CD4-positive, alpha-beta T cell (primary cell): ENCODE measurements at places on chromosomes 13 and 19.

DNA sequence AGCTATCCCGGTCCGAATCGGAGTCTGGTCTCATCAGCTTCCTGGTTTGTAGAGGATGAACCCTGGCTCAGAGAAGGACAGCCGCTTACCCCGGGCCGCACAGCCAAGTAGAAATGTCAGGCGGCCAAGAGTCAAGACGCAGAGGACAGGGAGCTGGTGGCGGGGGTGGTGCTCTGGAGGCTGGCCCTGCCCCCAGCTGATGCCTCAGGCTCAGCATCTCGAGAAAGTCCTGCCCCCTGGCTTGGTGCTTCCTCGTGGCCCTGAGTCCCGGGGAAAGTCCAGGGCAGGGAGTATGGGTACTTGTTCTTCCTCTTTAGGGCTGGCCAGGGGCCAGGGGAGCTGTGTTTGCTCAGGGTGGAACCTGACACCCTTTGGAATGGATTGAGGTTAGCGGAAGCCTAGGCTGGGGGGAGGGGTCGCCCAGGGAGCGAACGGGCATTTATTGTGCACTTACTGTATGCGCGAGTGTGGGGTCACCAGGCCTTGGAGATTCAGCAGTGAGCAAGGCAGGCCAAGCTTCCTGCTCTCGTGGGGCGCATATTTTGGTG, 2.2 kb downstream of the TJP3 start:
- DNase-seq, result no peak

- no peak for DNase-seq
Measured at GRCh38 chr13:21717817-21718216, 46.9 kb downstream of the FGF9 start.

GRCh38 chr13:60062502-60062901, 101.2 kb downstream of the DIAPH3 start:
- no peak for DNase-seq

DNA sequence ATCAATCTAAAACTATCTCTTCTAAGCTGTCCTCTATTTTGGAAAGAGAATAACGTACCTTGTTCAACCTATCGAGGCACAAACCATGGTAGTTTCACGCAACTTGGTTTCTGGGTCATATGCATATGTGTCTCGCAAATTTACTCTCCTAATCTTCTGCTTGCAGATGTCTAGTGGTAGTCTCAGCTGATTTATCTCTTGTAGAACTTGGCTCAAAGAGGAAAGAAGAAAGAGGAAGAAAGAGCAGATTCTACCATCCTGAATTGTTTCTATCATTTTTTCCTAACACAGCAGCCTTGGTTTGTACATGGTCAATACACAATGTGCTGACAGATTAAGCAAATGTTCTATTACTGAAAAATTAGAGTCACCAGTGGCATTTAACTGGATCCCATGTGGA, 282.3 kb downstream of the SPRY2 start:
- DNase-seq, result no peak

- no peak for DNase-seq
Measured at GRCh38 chr13:38412266-38412665, 62.6 kb downstream of the UFM1 start.

DNA sequence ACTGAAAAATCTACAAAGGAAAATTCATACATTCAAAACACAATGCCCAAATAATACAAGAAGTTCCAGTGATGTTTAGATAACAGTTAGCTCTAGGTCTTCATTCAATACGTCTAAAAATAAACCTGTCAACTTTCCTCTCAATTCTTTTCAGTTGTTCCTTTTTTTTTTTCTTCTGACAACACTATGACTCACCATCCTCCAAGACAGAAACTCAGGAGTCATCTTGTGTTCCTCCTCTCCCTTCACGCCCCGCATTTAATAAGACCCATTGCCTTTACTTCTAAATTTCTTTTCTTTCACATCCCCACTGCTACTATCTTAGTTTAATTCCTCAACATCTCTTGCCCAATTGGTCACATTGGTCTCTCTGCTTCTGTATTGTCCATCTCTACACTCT, 759.9 kb downstream of the GPC5 start:
- DNase-seq, result no peak

GRCh38 chr13:50444726-50445125, 398.8 kb downstream of the DLEU7 start:
- no peak for DNase-seq

- DNase-seq, result peak; percentile 55
Measured at GRCh38 chr13:99658261-99658991, 157.2 kb downstream of the TM9SF2 start.
